CD4-positive, alpha-beta T cell treated with Interleukin-2 at 100 ng/mL for 4 hours (primary cell): ENCODE measurements at places on chromosomes 12 and 14.

DNA sequence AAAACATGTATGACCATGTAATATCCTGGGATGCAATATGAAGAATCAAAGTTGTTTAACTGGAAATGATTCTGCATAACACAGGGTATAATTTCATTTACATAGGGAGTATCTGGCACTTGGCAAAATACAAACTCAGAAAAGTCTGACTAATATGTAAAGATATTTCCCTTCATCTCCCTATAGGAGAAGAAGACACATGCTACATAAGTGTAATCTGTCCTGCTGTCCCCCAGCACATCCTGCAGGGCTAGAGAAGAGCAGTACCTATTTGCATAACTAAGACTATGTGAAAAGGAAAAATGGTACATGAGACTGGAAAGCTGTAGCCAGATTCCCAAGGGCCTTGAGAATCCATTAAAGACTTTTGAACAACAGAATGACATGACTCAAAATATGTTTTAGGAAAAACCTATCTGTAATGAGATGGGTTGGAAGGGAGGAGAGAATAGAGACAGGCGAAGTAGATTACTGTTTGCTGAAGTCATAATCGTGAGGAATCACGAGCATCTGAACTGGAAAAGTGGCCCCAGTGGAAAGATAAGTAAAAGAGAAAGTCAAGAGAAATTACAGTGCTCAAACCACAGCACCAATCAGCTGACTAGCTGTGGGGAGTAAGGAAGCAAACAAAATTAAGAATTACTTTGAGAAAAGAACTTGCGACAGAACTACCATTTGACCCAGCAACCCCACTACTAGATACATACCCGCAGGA lies 155.1 kb upstream of the HMGA2 start:
- no peak for DNase-seq

DNA sequence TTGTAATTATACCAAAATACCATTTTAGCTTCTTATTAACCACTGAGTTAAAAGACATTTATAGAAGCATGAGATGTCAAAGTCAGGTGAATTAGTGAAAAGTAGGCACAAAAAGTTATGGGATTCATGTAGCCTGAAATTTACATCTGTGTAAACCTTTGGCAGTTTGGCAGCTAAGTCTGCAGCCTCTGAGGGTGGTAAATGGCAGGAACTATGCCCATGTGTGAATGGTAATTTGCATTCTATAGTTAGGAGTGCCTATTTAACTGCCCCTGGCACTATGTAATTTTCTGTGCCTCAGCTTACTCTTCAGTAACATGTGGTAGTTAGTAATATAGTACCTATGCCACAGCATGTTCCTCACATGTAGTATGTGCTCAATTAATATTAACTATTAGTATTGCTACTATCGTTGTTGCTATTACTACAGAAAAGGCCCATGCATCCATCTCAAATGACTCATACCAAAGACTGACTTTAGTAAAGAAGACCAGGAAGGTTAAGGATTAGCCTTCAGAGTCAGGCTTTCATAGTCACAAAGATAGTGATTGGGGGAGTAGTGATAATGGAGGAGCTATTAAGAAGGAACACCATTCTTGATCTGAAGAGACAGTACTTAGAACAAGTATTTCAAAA lies 258.7 kb upstream of the BTG1 start:
- no peak for DNase-seq

DNA sequence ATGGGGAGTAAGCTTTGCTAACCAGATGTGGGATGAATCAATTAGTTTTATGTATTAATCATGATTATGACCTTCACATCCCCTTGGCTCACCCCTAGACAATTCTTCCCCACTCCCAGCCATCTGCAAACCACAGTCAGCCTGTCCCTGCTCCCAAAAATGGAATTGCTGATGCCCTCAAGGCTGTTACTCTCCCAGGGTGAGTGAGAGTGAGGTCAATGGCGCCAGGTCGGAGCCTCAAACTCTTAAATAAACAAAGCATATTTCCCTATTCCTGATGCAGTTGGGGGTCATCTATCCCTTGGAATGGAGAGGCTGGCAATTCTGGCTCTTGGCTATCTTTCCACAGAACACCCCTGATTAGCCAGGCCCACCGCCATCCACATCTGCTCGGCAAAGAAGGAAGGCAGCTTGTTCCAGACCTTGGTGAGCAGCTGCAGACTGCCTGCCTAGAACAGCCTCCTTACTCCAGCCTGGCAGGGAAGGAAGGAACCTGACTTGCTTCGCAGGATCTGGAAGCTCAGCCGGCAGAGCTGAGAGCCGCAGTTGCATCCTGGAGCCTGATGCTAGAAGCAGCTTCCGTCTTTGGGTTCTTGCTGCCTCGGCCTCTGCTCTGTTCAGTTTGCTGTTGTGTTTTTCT lies 57.0 kb downstream of the SMUG1 start:
- DNase-seq: no peak

DNA sequence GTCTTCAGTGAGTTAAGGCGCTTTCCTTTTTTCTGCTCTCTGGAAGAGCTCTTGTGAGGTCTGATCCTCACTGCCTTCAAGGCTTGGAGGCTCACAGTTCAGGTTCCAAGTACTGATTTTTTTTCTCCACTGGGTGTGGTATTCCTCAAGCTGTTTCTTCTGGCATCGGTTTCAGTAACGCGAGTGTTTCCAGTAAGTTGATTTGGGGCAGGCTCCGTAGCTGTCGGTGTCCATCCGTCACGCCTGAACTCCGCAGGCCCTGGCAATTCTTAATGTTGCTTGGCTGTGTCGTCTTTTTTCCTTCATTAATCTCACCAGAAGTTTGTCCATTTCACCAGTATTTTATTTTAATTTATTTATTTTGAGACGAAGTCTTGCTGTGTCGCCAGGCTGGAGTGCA lies 30.6 kb downstream of the LRCOL1 start:
- no peak for DNase-seq

DNA sequence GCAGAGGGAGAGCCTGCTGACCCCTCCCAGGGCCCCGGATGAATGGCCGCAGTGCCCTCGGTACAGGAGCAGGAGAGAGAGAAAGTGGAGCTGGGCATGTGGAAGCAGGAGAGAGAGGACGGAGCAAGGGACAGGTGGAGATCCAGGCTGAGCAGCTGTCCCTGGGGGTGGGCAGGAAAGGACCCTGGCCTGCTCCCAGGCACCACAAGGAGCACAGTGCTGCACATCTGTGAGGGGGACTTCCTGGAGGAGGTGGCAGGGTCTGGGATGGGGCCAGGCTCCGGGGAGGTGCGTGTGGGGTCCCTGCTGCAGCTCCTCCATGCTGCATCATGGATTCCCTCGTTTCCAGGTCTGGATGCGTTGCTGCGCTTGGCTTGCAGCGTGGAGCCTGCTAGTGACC lies 13.0 kb upstream of the DLK1 start:
- DNase-seq: no peak

- no peak for DNase-seq
Measured at GRCh38 chr14:40133463-40133862, 701.2 kb upstream of the FBXO33 start.
